ENCODE measurements at places on chromosomes 1 and 21.

DNA sequence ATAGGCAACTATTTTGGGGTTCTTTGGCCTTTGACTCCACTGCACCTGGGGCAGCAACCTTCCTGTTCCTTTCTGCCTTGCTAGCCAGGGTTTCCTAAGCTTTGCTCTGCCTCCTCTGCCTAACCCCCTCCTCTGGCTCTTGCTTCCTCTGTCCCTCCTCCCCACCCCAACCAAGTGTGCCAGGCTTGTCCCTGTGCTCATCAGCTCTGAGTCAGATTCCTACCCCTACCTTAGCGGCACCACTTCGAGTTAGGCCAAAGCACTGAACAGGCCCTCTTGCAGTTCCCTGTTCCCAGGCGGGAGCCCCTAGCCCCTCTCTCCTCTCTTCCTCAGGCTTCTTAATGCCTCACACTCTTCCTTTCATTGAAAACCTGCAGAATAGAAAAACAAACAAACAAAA is 74.8 kb upstream of the HAO2 start:
- no peak for DNase-seq

DNA sequence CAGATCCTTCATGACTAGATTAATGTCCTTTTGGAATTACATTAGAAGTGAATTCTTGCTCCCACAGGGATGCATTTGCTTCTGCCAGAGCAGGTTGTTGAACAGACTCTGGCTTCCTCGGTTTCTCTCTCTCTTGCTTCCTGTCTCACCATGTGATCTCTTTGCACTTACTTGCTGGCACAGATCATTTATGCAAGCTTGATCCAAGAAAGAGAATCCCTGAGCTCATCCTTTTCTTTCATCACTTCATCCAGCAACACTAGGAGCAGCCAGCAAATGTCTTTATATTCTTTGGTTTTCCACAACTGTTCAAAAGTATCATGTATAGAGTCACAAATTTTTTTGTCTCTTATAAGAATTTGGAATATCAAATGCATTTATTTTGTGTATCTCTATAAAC is 313.5 kb downstream of the ZNF326 start:
- no peak for DNase-seq

DNA sequence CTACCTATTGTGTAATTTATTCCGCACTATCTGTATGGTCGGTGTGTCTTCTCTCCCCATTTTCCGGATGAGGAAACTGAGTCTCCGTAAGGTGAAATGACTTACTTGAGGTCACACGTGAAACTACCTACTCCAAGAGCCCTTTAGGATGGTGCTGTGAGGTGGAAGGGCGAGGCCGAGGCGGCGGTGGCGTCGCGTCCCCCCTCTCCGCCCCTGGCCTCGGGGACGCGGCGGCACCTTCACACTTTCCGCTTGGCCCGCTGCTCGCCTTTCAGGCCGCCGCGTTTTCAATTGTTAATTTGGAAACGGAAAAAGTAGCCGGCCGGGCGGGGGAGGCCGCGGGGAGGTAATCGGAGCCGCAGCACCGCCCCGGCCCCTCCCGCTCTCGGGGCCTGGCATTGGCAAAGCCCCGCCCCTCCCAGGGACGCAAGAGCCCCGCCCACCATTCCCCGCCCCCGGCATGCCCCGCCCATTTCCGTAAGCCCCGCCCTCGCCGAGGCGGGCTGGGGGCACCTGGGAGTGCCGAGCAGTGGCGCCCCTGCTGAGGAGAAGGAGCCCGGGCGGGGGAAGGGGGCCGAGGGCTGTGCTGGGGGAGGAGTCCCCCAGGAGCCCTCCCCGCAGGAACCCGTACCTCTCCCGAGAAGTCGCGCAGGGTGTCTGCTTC is 18.6 kb downstream of the KCNQ4 start:
- peak; percentile 43 for DNase-seq

- no peak for DNase-seq
Observed at GRCh38 chr1:211320980-211321379, 5.7 kb upstream of the TRAF5 start.

- no peak for DNase-seq
Observed at GRCh38 chr1:190098756-190099155, 378.9 kb downstream of the BRINP3 start.

Data from head of caudate nucleus (tissue), 42 donors.